ENCODE measurements at places on chromosomes 11 and 22.

DNA sequence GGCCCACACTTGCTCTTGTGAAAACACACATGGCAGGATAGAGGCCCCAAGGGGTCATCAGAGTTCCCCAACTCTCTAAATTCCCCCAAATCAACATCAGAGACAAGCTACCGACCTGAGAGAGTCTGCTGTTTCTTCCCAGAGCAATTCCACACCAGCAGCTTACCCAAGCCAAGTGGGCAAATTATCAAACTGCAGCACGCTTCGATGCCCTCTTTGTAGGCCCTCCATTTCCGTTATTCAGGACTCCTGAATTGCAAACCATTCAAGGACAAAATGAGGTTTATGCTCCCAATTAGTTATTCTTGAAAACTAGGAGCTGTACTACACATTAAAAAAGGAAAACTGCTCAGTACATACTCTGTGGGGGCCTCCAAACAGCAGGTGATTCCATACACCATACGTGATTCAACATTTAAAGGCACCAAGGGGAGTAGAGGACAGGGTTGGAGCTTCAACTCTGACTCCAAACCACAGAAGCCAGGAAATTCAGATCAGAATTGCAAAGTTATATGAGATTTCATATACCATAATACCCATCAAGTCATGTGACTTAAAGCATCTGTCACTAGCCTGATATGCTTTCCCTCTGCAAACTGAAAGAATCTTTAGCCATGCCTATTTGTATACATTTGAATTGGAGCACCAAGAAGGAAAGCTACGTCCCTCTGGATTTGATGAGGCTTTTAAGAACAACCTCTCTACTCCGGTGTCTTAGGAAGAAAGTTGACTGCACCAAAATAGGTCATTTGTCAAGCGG, 234.8 kb downstream of the CADM1 start:
- DNase-seq: no peak

- peak; percentile 94 for DNase-seq
These were observed 27.6 kb upstream of the CD44 start for GRCh38 chr11:35111161-35112055.

DNA sequence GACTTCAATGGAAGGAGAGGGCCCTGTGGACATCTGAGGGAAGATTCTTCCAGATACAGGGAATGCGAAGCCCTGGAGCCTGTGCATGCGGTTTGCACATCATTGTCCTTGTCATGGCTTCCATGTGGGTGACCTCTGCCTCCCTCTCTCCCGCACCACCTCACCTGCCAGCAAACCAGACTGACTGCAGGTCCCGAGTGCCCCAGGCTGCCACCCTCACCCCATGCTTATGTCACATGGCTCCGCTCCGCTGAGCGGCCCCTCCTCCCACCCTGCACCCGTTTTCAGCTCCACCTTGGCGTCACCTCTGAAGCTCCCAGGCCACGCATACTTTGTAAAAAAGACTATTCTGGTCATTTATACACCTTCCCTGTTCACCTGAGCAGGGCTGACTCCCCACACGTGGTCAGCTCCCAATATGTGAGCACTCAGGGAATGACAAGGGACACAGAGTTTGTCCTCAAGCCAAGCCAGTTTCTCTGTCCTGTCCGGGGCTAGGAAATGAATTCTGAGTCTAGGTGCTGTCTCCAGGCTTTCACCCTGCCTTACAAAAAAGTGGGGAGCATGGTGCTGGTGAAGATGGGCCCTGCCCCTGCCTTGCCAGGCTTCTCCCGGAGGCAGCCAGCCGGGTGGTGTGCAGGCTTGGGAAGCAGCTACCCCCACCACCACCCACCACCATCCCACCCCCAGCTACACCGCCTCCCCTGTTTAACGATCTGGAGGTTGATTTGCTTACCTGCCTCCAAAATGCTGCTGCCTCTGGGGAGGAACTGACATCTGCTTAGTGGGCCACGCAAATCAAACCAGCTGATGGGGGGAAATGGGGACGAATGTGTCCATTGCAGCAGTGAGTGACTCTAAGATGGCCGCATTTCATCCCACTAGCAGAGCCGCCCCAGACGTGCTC, 32.7 kb downstream of the FAM83F start:
- no peak for DNase-seq

GRCh38 chr11:61155312-61155711, 5.9 kb downstream of the VPS37C start:
- no peak for DNase-seq

GRCh38 chr11:47573321-47573720, 5.4 kb downstream of the KBTBD4 start:
- DNase-seq: no peak

DNA sequence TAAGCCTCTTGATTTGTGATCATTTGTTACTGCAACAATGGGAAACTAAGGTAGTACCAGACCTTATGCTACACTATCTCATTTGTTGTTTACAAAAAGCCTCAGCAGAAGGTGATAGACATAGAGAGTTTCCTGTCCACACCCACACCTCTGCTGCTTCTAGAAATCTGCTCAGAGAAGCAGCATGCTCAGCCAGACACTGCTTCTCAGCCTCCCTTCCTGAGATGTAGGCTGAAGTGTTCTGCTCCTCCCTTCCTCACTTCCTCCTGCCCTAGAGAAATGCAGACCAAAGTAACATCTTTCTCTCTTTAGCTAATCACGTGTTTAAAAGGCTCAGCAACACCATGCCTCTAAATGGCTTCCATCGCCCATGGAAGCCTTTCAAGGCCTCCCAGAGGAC, 88.4 kb downstream of the SLC1A2 start:
- DNase-seq: no peak

- DNase-seq: peak; percentile 31
These were observed 805 bp upstream of the QSER1 start for GRCh38 chr11:32891657-32892354.

- DNase-seq: peak; percentile 92
These were observed 723 bp upstream of the CD82 start for GRCh38 chr11:44564670-44565210.

DNA sequence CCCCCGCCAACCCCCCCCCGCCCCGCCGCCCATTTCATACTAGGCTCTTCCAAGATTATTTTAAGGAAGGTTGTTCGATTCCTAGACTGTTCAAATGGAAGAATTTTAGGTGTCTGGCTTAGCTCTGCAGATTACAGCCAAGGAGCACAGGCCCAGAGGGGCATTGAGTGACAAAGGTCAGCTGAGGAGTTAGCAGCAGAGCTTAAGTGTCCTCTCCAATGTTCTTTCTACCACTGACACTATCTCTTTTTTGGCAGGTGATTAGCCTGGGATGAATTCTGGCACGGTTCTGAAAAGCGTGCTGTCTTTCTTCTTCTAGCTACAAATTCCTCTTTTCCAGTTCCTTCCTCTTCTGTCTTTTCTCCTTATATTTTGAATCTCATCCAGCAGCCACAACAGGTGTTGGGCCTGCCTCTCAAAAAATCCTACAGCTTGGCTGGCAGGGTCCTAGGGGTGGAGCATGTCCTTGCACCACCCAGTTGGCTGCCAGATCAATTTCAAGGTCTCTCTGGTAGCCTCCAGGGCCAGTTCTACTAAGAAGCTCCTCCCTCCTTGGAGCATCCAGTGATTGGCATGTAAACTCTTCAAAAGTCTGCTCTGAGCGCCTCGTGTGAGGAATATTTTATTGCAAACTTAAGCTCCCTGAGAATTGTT, 23.0 kb downstream of the KCNE3 start:
- DNase-seq: no peak

DNA sequence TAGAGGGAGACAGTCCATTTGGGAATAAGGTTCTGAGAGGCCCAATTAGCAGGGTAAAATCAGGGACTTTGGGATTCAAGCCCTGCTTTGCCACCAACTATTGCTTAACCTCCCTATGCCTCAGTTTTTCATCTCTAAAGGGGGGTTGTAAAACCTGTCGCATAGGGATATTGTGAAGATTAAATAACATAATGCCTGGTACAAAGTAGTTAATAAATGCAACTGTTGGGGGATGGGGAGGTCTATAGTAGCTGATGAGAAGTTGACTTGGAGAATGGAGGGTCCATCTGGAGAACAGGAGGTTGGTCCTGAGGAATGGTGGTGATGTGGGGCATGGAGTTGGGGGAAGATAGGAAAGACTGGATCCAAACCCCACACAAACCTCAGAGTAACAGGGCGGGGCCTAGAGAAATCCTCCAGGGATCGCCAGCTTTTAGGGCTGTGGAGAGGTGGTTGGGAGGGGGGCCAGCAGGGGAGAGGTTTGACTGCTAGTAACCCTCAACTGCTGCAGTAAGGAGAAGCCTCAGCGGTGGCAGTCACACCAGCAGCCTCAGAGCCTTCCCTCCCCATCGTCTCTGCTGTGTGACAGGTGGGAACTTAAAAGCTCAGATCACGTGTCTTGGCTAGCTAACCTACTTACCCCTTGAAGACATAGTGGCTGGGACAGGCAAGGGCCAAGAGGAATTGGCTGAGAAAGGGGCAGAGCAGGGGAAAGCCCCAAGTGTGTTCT, 1.1 kb upstream of the ABCG4 start:
- no peak for DNase-seq

DNA sequence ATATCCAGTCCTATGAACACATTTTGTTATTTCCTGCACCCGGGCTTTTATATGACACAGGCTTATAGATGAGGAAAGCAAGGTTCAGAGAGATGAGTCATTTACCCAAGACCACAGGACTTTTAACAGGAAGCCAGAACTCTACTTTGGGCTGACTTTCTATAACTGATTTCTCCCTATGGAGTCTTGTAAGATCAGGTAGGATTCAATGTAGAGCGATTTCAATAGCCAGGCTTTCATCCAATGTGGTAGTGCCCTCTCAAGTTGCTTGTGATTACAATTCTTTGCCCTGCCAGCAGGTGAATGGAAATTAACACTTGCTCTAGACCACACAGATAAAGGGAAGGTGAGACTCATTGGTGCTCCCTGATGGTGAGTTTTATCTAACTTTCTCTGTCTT, 378.3 kb downstream of the INSC start:
- no peak for DNase-seq

GRCh38 chr11:61054513-61054912, 47.8 kb upstream of the CD5 start:
- no peak for DNase-seq

DNA sequence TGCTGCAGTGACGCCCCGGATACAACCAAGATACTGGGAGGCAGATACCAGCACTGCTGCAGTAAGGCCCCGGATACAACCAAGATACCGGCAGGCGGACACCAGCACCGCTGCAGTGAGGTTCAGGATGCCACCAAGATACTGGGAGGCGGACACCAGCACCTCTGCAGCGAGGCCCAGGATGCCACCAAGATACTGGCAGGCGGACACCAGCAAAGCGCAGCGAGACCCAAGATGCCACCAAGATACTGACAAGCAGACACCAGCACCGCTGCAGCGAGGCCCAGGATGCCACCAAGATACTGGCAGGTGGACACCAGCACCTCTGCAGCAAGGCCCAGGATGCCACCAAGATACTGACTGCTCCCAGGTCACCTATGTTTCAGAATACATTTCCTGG, 225.2 kb downstream of the BRD1 start:
- no peak for DNase-seq

DNA sequence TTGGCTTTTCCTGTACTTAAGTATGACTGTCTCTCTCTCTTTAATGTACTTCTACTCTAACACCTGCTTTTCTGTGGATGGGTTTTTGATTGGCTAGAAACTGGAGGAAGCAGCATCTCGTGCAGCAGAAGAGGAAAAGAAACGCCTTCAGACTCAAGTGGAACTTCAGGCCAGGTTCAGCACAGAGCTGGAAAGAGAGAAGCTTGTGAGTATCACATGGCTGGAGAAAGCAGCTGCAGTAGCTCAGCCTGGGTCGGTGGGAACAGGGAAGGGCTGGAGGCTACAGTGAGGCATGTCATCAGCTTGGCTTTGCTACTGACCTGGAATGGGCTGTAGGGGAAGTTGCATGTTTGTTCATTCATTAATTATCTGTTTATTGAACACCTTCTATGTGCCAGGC, 74.2 kb downstream of the SWAP70 start:
- DNase-seq: no peak

DNA sequence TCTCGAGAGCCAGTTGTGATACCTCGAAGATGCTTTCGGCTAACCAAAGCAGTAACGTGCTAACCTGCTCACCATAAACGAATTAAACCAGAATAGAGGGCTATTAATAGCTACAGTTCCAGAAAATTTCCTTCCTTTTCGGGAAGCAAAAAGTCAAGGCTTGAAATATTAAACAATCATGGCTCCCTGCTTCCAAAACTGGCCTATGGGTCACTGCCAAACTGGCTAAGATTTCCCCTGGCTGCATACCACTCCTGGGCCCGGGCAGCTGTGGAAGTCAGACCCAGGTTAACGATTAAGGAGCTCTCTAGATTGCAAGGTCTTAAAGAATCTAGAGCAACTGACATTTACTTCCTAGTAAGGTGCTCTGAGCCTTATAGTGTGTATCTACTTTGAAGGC, 1.7 kb downstream of the AMOTL1 start:
- DNase-seq: no peak

DNA sequence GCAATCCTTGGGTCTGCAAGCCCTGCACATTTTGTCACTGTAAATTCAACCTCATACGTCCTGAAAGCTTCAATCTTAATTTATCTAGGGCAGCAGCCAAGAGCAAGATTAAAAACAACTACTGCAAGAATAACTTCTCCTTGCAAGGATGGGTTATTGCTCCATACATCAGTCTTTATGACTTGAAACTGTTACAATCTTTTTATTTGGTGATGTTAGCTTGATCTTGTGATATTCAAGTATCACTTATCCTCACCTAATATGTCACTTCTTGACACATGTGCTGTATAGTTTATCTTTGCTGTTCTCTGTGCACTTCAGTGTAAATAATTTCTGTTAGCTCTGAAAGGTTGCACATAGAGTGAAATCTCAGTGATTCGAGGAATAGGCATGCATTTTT, 14.7 kb upstream of the APLP2 start:
- DNase-seq: no peak

GRCh38 chr11:43898574-43898973, 17.9 kb downstream of the ALKBH3 start:
- DNase-seq: no peak

DNA sequence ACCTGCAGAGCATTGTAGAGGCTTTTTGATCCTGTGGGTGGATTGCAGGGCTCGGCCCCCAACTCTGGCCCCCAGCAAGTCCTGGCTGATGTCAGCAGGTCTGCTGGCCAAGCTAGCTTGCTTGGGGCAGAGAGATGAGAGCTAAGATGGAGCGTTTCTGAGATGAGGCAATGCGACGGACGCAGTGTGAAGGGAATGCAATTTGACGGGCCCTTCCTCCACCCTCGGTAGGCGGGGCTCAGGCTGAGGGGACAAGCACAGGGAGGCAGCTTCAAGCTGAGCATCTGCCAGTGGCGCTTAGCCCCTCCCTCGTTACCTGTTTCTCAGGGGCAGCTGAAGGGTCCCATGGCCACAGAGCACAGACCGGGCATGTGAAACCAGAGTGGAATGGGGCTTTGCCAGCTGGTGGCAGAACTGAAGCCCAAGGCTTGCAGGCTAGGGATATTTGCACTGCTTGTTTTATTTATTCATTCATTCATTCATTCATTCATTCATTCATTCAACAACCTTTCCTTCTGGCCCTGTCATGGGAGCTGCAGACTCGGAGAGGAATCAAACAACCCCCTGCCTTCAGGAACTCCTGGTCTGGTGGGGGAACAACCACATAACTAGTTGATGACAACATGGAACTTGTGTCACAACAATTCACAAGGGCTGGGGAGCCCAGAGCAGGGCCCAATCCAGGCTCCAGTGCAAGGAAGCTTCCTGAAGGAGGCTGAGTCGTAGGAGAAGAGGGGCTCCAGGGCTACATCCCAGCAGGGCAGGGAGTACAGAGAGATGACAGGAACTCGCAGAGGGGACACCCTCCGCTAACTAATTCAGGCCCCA, 66.8 kb downstream of the THAP12 start:
- DNase-seq: no peak

All from fibroblast of mammary gland (primary cell).